Renal cortex interstitium (tissue), 15 donors: ENCODE measurements at places on chromosomes 2 and 18. TPM values are rescaled to one million over a fixed set of nuclear protein-coding genes. Genes with fewer than 3 reads are reported as not detected.

DNA sequence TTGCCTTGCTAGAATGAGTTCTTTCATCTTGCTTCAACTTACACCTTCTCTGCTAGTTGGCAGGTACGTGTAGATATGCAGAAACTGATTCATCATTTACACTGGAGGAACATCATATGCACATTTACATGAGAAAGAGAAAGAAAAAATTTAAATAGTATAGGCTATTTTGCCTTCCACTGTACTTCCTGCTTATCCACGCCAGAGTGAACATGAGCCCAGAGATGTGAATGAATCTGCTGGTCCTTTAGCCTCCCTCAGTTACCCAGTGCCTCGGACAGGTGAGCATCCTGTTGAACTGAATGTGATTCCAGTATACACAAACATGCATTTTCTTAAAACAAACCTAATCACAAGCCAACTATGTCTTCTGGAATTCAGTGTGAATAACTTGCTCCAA, 83.6 kb downstream of the SESTD1 start:
- no peak for DNase-seq

DNA sequence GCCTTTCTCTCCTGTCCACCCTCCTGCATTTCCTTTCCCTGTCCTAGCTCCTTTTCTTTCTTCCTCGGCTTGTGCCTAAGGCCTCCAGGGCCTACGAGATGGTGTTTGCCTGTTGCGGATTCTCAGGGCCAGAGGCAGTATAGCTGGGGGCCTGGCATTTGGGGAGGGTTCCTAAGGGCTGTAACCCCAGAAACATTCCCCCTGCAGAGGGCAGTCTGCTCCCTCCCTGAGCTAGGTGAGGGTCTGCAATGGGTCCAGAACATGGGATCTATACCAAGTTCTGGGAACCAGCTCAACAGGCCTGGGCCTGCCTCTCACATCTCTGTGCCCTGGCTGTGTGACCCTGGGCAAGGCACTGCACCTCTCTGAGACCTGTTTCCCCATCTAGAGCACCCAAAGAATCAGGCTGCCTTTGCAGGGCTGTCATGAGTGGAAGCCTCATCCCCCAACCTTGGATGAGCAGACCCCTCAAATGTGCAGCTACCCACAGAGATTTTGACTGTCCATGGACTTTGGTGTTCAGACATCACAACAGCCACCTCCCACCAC, 97.5 kb downstream of the GLI2 start:
- no peak for DNase-seq

DNA sequence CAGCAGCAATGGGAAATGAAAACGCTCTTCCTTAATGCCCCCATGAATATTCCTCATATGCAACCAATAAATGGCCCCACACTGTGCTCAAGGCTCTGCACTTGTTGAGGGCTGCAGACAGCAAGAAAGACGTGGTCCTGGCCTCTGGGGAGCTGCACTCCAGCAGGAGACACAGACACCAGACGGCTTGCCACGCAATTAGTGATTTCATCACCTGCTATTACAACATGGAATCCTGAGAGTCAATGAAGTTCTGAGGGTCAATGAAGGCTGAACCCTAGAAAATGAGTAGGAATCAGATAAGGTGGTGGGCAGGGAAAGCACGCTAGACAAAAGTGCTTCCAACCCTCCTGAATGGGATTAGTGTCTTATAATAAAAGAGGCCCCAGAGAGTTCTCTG, 18.9 kb downstream of the CREG2 start:
- no peak for DNase-seq

- DNase-seq, result no peak
Observed at GRCh38 chr2:113034016-113034415, 18.7 kb downstream of the IL36B start.

- DNase-seq, result no peak
Observed at GRCh38 chr2:207505728-207506127, 24.0 kb upstream of the CREB1 start.

DNA sequence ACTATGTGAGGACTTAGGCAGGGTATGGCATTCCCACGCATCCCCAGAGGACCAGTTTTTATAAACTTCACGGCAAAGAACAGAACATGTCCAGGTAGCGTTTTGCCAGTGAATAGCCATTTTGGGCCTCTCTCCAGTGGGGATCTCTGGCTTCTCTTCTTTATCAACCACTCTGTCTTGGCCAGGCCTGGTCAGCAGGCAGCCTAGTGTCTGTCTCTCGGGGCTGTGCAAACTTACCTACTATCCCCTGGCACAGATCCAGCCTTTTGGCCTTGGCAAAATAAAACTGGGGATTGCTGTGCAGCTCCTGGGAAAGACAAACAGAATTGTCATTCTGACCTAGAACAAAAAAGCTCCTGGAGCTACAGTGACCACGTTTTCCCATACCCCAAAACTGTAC, 14.5 kb downstream of the CAPN14 start:
- no peak for DNase-seq

- DNase-seq, result no peak
Observed at GRCh38 chr18:61702007-61702406, 190.8 kb downstream of the RNF152 start.

DNA sequence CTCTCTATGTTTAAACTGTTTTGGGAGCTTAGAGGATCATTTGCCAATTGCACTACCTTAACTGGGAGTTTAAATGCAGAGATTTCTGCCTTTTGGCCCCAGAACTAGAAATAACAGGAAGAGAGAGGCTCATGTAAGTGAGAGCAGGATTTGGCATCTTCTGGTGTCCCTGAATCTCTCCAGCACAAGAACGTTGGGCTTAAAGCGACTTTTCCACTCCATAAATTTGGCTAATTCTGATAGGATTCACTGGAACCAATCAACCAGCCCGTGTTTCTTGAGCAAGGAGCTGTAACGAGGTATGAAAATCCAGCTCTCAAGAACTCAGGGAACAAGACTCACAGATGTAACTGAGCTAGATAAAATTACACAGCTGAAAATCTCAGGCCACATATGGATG, 181.0 kb downstream of the C1D start:
- no peak for DNase-seq

DNA sequence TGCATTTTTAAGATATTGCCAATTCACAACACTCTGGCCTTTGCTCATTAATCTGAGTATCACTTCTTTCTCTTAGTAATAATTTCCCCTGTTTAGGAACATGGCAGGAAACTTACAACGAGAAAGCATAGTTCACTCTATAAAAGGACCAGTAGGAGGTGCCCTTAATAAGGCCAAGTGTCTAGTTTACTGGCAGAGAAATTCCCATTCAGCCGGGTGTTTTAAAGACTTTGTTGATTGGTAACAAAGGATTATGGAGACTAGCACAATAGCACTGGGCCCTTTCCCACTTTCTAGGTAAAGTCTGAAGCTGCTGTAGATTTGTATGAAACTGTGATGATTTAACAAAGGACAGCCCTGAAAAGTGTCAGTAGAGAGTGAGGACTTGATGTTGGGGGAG, 3.1 kb downstream of the DCC start:
- no peak for DNase-seq

- peak; percentile 50 for DNase-seq
Observed at GRCh38 chr18:35024965-35025364, 16.2 kb upstream of the MAPRE2 start.

- DNase-seq, result no peak
Observed at GRCh38 chr2:120034621-120035020, 21.7 kb downstream of the EPB41L5 start.

The RBM43 gene
- polyA plus RNA-seq, result 12.9 TPM

The PID1 gene
- 5.0 TPM for polyA plus RNA-seq

The LIMS4 gene
- 1.0 TPM for polyA plus RNA-seq

The ITM2C gene
- polyA plus RNA-seq, result 891 TPM

The RNF152 gene
- 10.5 TPM for polyA plus RNA-seq

The FAP gene
- polyA plus RNA-seq, result 10.9 TPM

The ZNF516 gene
- polyA plus RNA-seq, result 46.7 TPM
